ENCODE measurements at places on chromosomes 7 and 10. TPM values are rescaled to one million over a fixed set of nuclear protein-coding genes. Genes with fewer than 3 reads are reported as not detected.

DNA sequence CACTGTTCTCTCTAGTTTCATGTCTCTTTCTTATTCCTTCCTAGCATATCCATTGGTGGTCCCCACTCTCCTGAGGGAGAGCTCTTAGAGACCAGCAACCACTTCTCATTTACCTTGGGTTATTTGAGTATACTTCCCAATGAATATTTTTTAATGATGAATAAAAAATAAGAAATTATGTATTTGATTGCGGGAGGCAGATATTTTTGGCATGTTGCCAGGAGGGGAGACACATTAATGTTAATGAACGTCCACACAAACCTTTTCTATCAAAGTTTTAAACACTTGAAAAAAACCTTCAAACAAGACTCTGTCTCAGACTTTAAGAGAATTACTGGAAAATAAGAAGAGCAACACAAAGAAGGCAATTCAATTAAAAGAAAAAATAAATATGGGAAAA is 260.6 kb upstream of the MAGI2 start:
- DNase-seq = no peak

MYL10 gene
- not detected for total RNA-seq

DNA sequence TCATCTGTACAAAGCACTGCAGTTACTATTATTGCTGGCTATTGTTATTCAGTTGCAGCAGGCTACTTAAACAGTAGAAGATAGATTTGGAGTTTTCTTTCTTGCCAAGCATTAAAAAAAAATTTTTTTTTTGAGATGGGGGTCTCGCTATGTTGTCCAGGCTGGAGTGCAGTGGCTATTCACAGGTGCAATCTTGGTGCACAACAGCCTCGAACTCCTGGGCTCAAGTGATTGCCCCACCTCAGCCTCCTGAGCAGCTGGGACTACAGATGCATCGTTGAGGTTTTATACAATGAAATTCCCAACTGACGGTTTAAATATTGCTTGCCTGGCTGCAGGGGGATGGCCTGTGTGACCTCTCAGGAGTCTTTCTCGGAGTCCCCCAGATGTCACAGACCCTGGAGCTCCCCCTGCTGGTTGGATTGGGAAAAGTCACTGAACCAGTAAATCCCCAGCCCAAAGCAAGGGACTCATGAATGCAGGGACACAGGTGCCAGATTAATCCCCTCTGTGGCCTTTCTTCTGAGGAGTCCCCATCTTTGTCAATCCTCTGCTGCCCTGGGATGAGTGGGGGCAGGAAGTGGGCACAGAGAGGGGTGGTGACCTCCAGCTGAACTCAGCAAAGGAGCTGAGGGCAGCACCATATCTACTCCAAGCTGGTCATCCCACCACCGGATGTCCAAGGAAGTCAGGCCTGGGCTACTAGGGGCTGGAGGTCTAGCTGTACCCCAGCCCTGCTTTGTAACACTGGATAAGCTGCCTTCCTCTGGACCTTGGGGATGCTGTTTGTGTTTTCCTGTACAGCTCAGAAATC is 149.6 kb downstream of the C10orf105 start:
- DNase-seq = peak; percentile 53

DNA sequence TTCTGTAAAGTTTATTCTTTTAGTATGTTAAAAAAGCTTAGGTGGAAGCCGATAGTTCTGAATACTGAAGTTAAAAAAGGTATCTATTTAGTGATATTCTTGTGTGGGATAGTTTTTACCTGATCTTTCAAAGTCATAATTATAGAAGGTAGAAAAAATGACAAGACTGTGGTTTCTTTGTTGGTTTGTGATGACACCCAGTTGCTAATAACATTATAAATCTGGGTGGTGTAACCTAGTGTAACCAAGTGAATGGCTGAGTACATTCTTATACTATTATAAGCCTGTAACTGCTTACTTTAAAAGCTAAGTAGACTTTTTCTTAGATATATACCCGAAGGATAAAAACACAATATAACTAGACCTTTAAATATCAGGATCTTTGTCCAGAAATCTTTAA is 2.3 kb downstream of the CDK13 start:
- DNase-seq = no peak

NET1 gene
- 65.8 TPM for total RNA-seq

DNA sequence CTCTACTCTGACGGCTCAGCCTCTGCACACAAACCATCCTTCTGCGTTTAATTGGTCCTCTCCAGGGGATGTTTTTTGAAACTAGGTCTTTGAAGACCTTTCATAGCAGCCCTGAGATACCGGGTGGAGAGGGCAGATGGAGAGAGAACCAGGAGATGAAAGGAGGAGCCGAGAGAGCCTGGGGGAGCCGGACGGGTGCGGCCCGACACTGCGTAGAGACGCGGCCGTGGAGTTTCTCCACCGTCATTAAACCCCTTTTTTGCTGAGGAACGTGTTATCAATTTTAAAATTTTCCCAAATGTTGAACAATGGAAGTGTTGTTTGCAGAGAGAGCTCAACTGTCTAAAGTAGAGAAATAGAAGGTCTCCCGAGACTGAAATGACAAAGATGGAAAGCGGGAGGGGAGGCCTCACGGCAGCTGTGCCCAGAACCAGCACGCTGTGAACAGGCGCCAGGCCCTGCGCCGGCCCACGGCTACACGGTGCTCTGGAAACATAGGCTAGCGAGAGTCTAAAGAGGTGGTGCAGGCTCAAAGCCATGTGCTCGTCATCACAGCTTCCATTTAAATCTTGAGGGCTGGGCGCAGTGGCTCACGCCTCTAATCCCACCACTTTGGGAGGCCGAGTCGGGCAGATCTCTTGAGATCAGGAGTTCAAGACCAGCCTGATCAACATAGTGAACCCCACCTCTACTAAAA is 307.0 kb downstream of the PTPRN2 start:
- no peak for DNase-seq

- no peak for DNase-seq
Measured at GRCh38 chr10:131760416-131761166, 140.2 kb upstream of the PPP2R2D start.

DNA sequence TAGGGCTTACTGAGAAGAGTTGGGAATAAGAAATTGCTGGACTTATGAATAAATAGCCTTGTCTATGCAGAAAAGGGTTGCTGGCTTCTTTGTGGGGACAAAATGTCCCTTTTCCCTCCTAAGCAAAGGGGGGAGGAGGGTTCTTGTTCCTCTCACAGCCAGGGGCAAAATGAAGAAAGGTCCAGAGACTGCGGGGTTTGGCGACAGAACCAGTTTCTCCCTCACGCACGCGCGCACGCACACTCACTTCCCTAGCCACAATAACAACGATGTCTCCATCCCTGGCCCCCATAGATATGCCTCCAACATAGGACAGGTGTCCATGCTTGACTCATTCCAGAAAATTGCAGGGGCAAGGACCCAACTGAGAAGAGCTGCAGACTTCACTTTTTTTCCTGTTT is 3.3 kb downstream of the ZMIZ1 start:
- no peak for DNase-seq

UNCX gene
- not detected for total RNA-seq

DNA sequence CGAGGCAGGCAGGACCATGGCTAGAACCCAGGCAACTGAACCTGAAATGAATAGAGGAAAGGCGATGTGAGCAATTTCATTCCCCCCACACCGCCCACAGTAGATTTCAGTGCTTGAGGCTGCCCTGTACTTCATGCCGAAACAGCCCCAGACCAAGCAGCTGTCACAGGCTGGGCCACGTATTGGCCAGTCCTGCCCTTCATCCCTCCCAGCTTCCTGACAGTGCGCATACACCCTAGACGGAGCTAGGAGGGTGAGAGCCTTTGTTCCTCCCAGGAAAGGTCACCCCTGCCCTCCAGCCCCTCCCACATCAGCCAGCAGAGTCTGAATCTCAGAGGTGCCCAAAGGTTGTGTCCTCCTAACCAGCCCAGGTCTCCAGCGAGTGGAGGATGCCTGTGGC is 98.8 kb downstream of the ZMIZ1 start:
- DNase-seq = no peak

GRCh38 chr10:103990121-103990520 is 23.2 kb downstream of the SLK start:
- DNase-seq = no peak

FFAR4 gene
- total RNA-seq = not detected

DNA sequence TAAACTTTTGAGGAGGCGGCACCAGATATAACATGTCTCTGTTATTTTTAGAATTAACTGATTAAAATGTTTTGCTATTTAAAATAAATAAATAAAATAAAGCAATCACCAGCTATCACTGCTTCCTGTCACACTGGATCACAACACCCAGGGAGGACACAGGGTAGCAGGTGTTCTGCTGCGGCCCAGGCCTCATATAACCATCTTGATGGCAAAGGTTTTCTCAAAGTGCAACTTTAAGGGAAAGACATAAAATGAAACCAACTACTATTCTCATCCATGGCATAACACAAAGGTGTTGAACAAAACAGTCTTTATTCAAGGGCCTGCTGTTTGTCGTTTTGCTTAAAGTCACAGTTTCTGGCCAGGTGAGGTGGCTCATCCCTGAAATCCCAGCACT is 23.2 kb downstream of the GPER1 start:
- DNase-seq = no peak

OR6V1 gene
- total RNA-seq = not detected

DNA sequence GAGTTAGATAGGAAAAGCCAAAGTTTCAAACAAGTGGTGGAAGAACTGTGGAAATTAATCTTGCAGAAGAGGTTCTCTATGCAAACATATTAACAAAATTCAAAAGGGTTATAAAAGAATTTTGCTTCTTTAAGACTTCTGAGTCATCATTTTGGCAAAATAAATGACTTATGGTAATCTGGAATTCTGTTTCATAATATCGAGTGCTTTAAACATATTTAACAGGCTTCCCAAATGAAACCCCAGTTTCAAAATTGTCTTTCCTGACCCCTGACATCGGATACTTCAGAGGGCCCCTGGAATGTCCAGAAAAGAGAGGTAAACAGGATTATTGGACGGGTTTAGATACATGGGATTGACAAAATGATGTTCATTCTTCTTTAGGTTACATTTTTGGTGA is 444.6 kb downstream of the HTR7 start:
- no peak for DNase-seq

- DNase-seq = no peak
Measured at GRCh38 chr10:112208292-112208691, 24.7 kb upstream of the GPAM start.

DNA sequence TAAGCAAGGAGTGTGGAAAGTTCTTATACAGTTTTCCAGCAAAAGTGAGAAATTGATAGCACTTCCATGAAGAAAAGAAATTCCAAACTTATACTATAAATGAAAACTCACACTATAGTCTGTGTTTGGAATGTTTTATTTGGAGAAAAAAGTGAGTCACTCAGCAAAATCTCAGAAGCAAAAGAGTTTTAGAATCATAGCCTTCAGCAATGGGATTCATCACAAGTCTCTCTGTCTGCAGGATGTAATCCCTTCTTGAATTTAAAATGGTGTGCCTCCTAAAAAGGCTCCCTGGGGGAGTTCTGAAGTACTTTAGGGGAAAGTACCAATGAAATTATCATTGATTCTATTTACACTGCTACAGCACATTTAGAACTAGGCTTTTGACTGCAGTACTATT is 756.4 kb downstream of the XPNPEP1 start:
- no peak for DNase-seq

DCLRE1A gene
- 32.5 TPM for total RNA-seq

GRCh38 chr10:16116404-16117304 is 256.3 kb upstream of the MINDY3 start:
- peak; percentile 52 for DNase-seq

WBP1L gene
- 11.6 TPM for total RNA-seq

PODXL gene
- 0.22 TPM for total RNA-seq

DNA sequence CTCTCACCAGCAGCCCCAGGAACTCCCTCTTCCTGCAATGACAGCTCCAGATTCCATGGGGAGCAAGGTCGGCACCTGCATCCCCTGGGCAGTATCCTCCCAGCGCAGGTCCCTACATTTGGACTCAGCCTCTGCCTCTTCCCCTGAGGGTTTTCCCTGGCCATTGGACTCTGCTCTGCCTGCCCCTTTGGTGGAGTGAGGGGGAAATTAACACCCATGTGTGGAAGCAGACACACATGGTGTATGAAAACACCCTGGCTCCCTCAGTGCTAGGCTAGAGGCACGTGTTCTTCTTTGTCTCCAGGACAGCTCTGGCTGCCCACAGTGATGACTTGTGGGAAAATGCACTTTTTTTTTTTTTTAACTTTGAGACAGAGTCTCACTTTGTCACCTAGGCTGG is 8.4 kb downstream of the PRF1 start:
- DNase-seq = no peak

DNA sequence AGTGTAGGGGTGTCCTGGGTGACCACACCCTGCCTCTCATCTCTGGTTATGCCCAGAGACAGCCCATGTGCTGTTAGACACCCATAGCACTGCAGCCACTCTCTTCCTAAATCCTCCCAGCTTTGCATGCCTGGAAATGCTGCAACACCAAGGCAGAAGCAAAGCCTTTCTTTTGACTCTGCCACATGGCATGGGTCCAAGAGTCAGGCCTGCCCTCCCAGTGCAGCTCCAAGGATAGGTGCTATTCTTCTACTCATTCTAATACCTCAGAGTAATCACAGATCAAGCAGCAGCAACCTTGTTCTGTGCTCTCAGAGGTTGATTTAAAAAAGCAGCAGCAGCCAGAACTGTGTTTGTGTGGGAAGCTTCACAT is 23.4 kb downstream of the FRMPD2 start:
- DNase-seq = peak; percentile 4

- DNase-seq = no peak
Measured at GRCh38 chr7:15652776-15653290, 33.6 kb downstream of the MEOX2 start.

- no peak for DNase-seq
Measured at GRCh38 chr10:3124412-3125175, 48.0 kb downstream of the PITRM1 start.

PTF1A gene
- total RNA-seq = not detected

LUC7L2 gene
- total RNA-seq = 50.7 TPM

DRGX gene
- total RNA-seq = not detected

MMP21 gene
- not detected for total RNA-seq

COBL gene
- total RNA-seq = 3.8 TPM

DNA sequence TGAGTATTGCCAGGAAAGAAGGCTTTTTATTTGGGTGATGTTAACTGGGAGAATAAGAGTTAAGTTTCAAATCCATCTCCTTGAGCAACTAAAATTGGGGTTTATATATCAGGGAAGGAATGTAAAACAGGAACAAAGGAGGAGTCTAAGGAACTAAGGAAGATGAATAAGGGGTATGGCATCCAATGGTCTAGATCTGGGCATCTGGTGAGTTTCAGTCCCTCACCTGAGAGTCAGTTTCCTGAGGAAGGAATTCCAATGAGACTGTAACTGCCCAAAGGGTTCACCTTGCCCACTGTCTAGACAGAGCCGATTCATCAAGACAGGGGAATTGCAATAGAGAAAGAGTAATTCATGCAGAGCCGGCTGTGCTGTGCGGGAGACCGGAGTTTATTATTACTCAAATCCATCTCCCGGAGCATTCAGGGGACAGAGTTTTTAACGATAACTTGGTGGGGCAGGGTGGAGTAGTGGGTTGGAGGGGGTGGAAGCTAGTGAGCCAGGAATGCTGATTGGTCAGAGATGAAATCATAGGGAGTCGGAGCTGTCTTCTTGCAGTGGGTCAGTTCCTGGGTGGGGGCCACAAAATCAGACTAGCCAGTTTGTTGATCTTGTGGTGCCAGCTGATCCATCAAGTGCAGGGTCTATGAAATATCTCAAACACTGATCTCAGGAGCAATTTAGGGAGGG is 188.3 kb upstream of the STK17A start:
- no peak for DNase-seq

- DNase-seq = no peak
Measured at GRCh38 chr7:150947761-150948651, 30.1 kb downstream of the KCNH2 start.

- no peak for DNase-seq
Measured at GRCh38 chr10:60413306-60414012, 23.8 kb upstream of the ANK3 start.

GRCh38 chr7:106871793-106872571 is 6.9 kb downstream of the PIK3CG start:
- no peak for DNase-seq

GRCh38 chr7:50474382-50475160 is 24.4 kb upstream of the FIGNL1 start:
- no peak for DNase-seq

All from HepG2 (cell line).